Hindlimb muscle (tissue), 1 donor: ENCODE measurements at places on chromosomes 4 and X. TPM values are rescaled to one million over a fixed set of nuclear protein-coding genes. Genes with fewer than 3 reads are reported as not detected.

GRCh38 chr4:139207873-139208403, 30.9 kb upstream of the ELF2 start:
- no peak for DNase-seq

Gene PDGFRA
- 66.5 TPM for polyA plus RNA-seq

Gene CACNA1F
- polyA plus RNA-seq: not detected

Gene REPS2
- 7.1 TPM for polyA plus RNA-seq

Gene SFRP2
- polyA plus RNA-seq: 42.4 TPM
